ENCODE measurements at places on chromosomes 12 and 14.

DNA sequence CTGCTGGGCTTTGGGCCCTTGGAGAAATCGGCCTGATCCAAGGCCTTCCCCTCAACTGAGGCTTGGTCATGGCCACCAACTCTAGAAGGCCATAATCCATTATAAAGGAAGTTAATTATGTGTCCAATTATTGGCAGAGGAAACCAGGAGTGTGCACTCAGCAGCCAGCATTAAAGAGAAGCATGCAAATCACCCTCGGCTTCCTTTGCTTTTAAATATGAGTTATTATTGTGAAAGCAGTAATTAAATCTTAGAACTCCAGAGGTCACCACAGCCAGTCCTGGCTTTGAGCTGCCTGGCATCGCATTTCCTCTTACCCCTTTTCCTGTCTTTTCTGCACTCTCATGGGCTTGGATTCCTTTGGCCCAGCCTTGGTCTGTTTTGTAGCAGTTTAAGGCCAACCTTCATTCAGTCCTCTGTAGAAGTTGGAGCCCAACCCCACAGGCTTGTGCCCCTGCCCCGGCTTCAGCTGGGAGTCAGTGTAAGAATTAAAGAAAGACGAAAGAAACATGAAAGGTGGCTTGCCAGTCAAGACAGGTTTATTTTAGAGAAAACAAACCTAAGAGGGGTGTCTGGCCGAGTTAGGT is 14.7 kb upstream of the KRT86 start:
- no peak for DNase-seq

- no peak for DNase-seq
These were observed 7.8 kb upstream of the PHC1 start for GRCh38 chr12:8906266-8907180.

DNA sequence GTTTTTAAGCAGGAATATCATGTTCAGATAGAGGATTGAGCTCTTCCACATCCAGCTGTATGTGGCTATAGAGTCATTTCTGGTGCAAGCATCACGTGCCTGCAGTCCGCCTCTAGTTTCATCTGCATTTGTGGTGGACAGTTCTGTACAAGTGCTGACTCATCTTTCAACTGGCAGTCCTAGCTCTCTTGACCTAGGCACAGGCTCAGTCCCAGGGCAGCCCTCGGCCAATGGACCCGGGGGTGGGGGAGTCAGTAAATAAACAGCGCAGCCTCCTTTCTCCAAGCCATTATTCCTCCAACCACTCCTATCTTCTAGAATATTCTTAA is 41.8 kb upstream of the FRMD6 start:
- DNase-seq: no peak

- DNase-seq: no peak
These were observed 63.1 kb upstream of the STK38L start for GRCh38 chr12:27180906-27181505.

DNA sequence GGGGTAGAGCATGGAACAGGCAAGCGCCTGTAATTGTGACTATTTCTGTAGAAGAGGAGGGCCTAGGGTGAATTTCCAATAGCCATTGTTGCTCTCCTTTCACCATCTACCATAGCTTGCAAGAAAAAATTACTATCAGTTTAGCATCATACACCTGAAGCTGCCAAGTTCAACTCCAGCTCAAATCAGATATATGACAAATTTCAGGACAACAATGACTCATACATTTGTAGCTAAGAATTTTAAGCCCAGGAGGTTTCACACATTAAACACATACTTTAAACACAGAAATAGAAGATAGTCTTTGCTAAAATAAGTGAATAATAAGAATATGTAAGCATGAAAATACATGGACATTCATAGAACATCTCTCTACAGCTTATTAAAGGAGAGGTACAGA is 17.6 kb upstream of the G2E3 start:
- no peak for DNase-seq

DNA sequence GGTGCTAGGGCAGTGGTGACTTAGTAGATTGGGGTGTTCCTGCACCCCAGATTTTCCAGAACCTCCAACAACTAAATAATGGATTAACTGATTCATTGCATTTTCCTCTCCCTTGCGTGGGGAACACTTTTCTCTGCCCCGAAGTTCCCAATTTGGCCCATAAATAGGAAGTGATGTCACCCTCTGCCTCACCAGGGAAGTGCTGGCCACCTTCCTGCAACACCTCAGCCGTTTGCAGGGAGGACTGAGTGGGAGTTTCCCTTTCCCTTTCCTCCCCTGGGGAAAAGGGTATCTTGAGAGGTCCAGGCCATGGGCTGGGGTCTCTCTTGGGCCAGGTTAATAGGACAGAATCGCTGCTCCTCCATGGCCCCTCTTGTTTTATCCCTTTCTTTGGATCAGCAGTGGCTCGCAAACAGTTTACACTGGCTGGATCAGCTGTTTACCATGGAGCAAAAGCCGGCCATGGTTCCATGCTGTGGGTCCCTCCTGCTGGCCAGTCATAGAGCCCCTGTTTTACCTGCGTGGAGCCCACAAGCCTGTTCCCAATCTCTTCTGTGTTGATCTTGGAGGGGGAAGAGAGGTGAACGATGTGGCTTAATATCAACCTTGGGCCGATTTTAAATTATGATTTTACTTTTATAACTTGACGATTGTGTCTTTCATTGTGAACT is 91.6 kb upstream of the VRK1 start:
- DNase-seq: no peak

DNA sequence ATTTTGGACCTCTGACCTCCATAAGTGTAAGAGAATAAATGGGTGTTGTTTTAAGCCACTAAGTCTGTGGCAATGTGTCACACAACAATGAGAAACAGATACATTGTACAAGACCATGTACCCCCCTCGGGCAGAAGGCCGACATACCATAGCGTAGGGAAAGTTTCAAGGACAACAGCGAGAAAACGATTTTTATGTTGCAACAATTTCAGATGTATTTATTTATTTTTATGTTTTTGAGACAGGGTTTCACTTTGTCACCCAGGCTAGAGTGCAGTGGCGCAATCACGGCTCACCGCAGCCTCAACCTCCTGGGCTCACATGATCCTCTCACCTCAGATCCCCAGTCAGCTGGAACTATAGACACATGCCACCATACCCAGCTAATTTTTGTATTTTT is 136.4 kb upstream of the NCOR2 start:
- DNase-seq: no peak

DNA sequence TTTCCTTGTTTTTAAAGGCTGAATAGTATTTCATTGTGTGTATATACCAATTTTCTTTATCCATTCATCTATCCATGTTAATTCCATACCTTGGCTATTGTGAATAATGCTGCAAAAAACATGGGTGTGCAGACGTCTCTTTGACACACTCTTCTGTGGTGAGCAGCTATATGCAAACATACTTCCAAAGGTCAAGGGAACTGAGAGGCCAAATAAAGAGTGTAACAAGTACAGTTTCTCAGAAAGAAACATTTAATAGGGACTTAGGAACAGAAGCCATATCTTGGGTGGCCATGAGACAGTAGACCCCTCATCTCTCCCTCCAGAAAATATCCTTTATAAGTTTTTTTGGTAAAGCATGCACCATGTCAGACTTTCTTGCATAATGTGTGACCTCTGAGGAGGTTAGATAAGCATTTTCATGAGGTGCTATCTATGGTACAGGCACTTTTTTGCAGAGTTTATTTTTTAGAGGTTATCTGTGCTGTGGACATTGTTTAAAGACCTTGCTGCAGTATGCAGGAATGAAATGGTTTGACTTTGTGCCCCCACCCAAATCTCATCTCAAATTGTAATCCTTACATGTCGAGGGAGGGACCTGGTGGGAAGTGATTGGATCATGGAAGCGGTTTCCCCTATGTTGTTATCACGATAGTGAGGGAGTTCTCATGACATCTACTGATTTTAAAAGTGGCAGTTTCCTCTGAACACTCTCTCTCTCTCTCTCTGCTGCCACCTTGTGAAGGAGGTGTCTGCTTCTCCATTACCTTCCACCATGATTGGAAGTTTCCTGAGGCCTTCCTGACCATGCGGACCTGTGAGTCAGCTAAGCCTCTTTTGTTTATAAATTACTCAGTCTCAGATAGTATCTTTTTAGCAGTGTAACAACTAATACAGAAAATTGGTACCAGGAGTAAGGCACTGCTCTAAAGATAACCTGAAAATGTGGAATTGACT is 1202.3 kb downstream of the GALC start:
- DNase-seq: no peak

DNA sequence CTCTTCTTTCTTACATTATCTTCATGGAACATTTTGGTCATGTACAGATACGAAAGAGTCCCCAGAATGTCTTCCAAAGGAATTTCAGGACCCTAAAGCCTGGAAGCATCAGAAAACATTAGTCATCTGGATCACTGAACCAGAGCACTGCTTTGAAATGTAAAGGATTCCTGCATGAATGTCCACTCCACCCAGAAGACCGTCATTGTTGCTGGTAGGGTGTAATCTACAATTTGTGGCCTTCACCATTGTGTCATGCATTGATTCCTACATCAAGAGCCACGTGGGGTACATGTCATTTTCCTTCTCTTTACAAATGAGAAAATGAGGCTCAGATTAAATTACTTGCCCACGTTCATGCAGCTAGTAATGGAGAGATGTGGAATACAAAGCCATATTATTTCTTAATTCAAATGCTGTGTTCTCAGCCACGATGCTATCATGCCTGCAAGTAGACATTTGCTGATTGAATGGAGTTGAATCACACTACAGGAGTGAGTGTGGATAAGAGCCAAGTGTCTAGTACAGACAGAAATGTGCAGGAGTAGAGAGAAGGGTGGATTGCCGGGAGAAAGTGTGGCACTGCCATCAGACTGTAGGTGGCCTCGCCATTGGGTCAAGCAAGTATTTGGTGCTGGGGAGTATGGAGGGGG is 231.2 kb downstream of the C12orf75 start:
- DNase-seq: no peak

- DNase-seq: no peak
These were observed 83.4 kb upstream of the NTF3 start for GRCh38 chr12:5348491-5348890.

- DNase-seq: no peak
These were observed 4.9 kb downstream of the CD9 start for GRCh38 chr12:6205144-6205539.

- DNase-seq: no peak
These were observed 53.3 kb downstream of the WDR20 start for GRCh38 chr14:102192840-102193502.

DNA sequence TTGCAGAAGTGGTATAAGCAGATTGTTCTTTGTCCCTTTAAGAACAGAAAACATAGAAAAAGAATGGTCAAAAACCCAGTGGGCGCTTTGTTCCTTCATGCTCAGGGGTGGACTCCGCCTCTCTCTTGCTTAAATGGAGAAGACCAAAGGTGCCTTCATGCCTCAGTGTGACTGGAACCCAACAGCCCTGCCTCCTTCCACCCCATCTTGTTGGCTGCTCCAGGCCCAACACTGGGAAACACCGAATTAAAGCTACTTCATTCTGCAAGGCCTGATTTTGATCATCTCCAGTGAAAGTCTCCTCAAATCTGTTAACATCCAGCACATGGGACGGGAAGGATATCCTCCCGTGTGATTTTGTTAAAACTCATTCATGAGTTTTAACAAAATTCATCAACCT is 103.7 kb downstream of the BCL11B start:
- DNase-seq: no peak

GRCh38 chr12:131369094-131369845 is 341.6 kb upstream of the SFSWAP start:
- DNase-seq: no peak

- no peak for DNase-seq
These were observed 67.2 kb upstream of the DIO2 start for GRCh38 chr14:80278293-80279023.

DNA sequence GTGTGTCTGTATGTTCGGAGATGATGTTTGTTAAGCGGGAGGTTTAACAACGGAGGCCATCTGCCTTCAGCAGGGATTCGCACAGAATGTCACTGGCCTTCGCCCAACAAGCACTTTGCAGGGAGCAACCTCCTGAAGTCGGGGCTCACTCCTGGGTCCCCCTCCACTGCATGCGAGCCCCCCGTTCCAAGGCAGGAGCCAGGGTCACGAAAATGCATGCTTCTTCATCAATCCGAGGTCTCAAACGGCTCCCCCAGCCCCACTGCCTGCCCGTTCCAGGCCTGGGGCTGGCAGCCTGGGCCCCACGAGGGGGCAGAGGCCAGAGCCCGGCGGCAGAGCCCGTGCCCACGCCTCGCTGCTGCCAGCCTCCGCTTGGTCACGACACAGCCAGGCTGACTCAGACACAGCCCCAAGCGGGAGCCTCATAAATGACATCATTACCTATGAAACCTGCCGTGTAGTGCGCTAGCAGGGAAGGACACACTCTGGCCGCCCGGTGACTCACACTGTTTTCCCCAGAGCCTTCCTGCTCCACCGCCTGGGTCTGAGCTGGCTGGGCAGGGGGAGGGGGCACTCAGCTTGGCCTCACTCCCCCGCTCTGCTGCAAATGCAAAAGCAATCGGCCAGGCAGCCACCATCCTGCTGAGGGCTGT is 169.5 kb upstream of the RTL1 start:
- DNase-seq: no peak

DNA sequence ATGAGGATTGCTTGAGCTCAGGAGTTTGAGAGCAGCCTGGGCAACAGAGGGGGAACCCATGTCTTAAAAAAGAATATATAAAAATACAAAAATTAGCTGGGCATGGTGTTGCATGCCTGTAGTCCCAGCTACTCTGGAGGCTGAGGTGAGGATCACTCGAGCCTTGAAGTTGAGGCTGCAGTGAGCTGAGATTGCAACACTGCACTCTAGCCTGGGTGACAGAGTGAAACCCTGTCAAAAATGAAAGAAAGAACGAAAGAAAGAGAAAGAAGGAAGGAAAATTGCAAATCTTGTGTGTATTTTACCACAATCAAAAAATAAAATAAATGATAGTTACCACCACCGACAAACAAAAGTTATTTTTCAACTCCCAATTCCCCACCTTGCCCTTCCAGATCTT is 45.3 kb downstream of the SPRING1 start:
- DNase-seq: no peak

DNA sequence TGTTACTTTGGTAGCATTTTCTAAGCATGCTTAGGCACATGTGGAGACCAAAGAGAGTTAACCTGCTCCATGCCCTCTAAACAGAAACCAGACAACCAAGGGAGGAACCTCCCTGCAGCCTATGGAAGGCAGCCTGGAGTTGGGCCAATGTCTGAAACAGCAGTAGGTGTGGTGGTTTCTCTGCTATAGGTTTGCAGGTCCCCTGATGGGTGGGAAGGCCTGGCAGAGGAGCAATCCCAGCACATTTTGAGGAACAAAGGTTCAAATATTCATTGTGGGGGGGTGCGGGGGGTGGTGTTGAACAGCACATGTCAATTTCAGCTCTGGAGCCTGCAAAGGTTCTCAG is 65.4 kb downstream of the DACT1 start:
- no peak for DNase-seq

DNA sequence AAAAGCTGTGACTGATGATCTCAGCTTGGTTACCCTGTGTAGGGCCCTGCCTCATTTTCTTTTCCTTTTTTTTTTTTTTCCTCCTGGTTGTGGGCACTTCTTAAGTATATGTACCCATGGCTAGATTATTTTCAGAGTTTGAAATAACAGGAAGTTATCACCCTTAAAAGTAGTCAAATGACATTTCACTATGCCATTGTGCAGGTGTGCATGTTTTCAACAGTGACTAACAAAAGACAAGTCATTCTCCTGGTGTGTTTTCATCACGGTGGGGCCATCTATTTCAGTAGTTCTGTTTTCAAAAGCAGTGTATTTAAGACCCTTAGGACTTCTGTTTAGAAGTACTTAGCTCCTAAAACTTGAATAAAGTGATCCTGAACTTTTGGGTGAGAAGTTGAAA is 15.0 kb downstream of the GABARAPL1 start:
- DNase-seq: no peak

GRCh38 chr12:121580959-121581685 is at the start of gene KDM2B:
KDM2B (minus strand) TSS chr12:121581023; CDS start chr12:121580911, 112 bp downstream.
- no peak for DNase-seq

Measured in stimulated activated effector memory CD8-positive, alpha-beta T cell treated with anti-CD3 and anti-CD28 coated beads, Interleukin-12 subunit alpha, Interleukin-12 subunit beta, amount 100 ng/mL, for 72 hours (primary cell).